A549 treated with ZK216348 at 1 μM for 4 hours (cell line): ENCODE measurements at places on chromosomes 5 and 9. TPM values are rescaled to one million over a fixed set of nuclear protein-coding genes. Genes with fewer than 3 reads are reported as not detected.

The THOC3 gene
- total RNA-seq: 52.1 to 60.1 TPM (median 58.4 TPM) in 5 replicates

The SCGB3A2 gene
- total RNA-seq: not detected in 5 replicates

The MELK gene
- total RNA-seq: 62.8 to 89.4 TPM (median 75.8 TPM) in 5 replicates

The AQP7 gene
- 0.36 to 0.95 TPM (median 0.47 TPM) in 5 replicates for total RNA-seq

The LRRC70 gene
- 0.25 TPM in 1 of 5 replicates, not detected in the others for total RNA-seq

The SH2D3C gene
- 0.12 to 0.40 TPM (median 0.15 TPM) in 3 of 5 replicates, not detected in the others for total RNA-seq

The DIPK1B gene
- total RNA-seq: 4.4 to 10.4 TPM (median 9.4 TPM) in 5 replicates

The PCDHGA3 gene
- not detected in 5 replicates for total RNA-seq

The CDH9 gene
- not detected in 5 replicates for total RNA-seq

The FAM221B gene
- total RNA-seq: not detected in 5 replicates
